ENCODE measurements at places on chromosomes 16 and 17. TPM values are rescaled to one million over a fixed set of nuclear protein-coding genes. Genes with fewer than 3 reads are reported as not detected.

DNA sequence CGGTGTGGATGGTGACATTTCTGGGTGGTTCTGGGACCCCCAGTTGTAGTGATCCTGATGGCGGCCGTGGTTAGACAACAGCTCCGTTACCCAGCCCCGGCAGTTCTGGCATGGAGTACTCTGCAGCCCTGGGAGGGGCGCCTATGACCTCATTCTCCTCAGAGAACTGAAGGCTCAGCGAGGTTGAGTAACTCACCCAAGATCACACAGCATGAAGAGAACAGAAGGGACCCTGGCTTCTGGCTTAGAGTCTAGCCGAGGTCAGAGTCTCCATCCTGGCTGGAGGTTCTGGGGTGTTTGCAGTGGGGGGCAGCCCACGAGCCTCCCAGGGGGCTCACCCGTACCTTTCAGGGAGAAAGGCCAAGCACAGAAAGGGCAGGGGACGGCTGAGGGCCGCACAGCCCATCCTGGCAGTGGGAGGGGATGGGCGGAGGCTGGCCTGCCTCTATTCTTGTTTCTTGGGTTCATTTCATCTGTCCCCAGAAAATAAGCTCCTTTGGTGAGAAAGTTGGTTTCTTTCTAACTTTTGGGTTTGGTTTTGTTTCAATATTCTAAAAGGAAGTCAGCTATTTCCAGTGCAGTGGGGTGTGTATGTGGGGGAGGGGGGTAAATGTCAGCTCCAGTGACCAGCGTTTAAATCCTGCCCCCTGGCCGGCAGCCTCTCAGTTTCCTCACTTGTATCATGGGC lies 13.2 kb downstream of the ZFPM1 start:
- no peak for DNase-seq

DNA sequence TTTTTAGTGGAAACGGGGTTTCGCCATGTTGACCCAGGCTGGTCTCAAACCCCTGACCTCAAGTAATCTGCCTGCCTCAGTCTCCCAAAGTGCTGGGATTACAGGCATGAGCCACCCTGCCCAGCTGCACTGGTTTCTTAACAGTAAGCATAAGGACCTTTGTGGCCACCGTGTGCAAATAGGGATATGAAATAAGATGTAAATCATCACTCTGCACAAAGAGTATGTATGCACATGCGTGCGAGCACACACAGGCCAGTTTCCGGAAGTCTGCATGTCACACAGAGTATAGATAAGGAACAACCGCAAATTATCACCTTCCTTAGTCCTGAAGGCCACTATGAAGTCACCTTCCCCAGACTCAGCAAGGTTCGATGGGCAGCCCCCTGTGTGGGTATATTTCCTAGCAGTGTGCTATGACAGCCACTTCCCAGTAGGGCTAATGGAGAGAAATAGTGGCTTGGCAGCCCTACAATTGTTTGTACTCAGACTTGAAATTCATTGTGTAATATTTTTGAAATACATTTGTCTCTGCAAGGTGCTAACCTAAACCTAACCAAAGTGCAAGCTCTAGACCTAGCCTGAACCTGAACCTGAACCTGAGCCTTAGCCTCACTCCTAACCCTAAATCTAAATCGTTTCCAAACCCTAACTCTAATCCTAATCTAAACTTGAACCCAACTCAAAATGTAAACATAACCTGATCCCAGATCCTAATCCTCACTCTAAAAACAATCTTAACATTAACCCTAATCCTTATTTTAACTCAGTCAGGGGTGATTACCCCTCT lies 48.4 kb upstream of the SKAP1 start:
- DNase-seq: no peak

- peak; percentile 37 for DNase-seq
Observed at GRCh38 chr16:21162661-21163151, 4.2 kb downstream of the LDAF1 start.

DNA sequence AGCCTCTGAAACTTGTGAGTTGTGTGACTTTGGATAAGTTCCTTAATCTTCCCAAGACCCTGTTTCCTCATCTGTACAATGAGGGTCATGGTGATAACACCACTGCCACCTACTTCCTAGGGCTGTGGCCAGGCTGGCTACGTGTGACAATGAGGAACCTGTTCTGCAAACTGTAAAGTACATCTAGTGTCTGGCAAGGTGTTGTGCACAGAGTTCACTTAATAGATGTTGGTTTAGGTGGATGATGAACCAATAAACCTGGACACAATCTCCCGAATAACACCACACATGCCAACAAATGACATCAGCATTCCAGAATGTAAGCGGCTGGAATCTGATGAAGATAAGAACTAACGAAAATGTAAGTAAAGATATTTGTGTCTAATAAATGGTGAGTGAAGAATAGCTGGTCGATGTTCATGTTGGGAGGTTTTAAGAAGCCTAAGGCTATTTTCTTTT lies 82.3 kb downstream of the MARCHF10 start:
- no peak for DNase-seq

- DNase-seq: peak; percentile 31
Observed at GRCh38 chr17:38898812-38899348, 26.5 kb upstream of the LASP1NB start.

DNA sequence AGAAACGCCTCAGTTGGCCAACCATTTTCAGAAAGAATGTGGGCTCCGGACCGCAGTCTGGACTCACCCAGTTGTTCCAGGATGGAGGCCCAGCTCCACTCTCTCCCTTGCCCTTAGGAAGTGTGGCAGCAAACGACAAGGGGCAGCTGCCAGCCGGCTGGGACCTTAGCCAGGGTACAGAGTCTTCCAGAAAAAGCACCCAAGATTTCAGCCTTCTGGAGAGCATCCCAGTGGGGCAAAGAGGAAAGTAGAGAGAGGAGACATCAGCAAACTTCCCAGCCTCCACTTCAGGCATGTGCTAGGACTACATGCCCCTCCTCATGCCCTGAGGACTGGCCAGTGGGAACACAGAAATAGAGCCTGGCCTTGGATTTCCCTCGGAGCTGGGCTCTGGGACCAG lies 56.8 kb upstream of the SCNN1B start:
- DNase-seq: no peak

DNA sequence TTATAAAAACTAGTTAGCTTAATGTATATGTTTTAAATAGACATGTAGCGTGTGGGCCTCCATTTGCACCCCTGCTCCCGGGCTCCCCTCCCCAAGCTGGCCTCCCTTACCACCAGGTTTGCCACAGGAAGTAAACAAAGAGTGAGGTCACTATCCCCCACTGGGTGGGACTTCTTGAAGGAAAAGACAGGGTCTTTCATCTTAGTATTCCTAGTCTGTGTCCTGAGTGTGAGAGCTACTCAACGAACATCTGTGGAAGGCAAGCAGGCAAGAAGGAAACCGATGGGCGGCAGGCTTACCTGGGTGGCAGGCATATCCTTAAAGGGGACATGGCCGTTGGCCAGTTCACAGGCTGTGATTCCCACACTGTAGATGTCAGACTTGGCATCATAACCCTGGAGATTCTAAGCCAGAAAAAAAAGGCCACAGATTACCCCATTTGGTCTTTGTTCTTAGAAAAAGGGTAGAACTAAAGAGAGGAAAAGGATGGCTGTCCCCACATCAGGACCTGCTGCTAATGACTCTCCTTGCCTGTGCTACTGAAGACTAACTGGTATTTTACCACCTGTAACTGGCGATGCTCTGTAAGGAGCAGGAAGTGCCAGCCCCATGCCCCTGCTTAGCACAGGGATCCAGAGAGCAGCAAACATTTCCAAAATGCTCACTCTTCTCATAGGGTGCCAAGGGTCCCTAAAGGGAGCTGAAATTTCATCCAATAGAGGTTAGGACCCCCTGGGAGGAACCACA lies 6.6 kb upstream of the LIMD2 start:
- DNase-seq: no peak

- no peak for DNase-seq
Observed at GRCh38 chr16:23072769-23073549, 76.3 kb downstream of the USP31 start.

- no peak for DNase-seq
Observed at GRCh38 chr16:54817432-54817831, 113.2 kb upstream of the IRX5 start.

DNA sequence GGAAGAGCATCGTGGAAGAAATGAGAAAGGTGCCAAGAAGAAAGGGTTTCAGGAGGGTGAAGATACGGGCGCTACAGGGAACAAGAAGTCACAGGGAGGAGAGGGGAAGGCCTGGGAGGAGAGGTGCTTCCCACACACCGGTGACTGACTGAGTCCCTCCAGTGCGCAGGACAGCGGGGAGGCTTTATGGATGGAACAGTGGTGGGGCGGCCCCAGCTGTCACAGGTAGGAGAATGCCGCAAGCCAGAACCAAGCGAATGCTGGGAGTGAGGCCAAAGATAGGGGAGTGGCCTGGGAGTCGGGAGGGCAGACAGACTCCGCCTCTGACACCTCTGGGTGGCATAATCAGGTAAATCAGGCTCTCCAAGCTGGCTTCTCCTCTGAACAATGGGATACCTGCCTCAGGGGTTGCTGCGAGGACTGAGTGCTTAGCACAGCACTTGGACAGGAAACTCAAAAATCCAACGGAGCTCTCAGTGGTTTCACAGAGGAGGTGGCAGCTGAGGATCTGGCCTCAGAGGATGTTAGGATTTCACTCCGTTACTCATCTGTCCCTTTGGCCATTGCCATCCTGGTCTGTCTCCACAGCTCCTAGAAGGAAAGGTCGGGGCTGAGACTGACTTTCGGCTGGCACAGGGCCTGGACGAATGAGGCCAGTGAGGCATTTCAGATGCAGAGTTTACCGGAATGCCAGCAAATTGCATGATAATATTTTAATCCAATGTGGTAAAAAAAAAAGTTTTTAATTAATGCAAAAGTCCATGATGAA lies 717 bp upstream of the CNP start:
- DNase-seq: no peak

DNA sequence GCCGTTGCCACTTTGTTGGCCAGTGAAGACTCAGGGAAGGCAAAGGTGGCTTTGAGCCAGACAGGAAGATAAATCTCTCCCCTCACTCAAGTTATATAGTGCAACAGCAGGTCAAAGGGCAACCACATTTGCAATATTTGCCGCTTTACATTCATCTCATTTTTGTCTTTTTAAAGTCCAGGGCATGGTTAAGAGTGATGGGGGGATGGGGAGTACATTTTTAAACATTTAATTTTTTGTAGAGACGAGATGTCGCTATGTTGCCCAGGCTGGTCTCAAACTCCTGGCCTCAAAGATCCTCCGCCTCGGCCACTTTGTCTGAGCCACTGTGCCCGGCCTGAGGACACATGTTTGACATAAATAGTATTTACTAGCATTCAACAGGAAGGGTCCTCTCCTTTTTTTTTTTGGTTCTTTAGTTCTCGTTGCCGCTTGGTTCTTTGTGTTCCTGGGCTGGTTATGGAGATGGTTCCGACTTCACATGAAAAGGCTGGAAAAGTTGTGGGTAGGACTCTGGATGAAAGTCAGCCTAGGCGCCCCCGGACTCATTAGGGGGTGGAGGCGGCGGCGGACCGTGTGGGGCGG lies 95.7 kb downstream of the RAB11FIP4 start:
- DNase-seq: no peak

DNA sequence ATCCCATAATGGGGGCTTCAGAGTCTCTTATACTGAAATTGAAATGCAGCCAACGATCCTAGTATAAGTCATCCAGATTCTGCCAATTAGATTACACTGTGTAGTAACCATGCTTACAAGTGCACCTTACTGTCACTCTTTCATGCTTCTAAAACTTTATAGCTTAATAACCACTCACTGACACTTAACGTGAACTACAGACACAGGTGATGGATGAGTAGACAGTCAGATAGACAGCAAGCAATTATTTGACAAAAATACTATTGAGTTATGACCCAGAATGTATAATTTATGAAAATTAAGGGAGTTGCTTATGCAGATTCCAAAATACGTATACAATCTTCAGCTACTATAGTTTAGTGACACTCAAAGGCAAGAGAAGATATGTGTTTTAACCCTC lies 6.3 kb downstream of the CDH8 start:
- DNase-seq: no peak

Gene SLC38A8
- polyA plus RNA-seq: not detected

Gene HEATR9
- not detected for polyA plus RNA-seq

Gene CACNG5
- not detected for polyA plus RNA-seq

Gene FBXL16
- polyA plus RNA-seq: 0.52 TPM

Gene KRTAP2-2
- polyA plus RNA-seq: not detected
